ENCODE measurements at places on chromosomes 12 and 14. TPM values are rescaled to one million over a fixed set of nuclear protein-coding genes. Genes with fewer than 3 reads are reported as not detected.

Gene SMOC1
- 248 TPM for total RNA-seq

Gene CSAD
- total RNA-seq, result 93.7 TPM

DNA sequence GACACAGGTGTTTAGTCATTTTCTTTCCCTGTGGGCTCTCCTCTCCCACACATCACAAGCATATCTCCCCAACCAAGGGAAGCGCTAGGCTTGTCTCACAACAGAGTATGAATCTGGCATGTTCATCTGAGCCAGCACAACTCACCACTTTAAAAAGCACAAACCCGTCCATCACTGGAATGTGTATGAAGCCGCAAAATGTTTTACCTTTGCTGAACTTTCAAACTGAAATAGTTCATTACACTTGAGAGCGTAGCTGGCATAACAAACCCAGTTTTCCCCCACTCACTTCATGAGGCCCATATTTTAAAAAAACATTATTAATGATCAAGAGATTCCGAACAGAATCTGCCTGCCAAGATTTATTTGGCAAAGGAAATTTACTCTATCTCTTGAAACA, 15.8 kb downstream of the NID2 start:
- no peaks in the 10 kb centered on the region for H3K36me3 ChIP-seq
- peaks cover 11% of the 10 kb centered on the region for H3K4me1 ChIP-seq
- H3K27me3 ChIP-seq, result no peaks in the 10 kb centered on the region
- no peak for DNase-seq
- H3K4me3 ChIP-seq, result no peak overlapping the region
- peak overlapping the region; percentile 28 for H3K27ac ChIP-seq

DNA sequence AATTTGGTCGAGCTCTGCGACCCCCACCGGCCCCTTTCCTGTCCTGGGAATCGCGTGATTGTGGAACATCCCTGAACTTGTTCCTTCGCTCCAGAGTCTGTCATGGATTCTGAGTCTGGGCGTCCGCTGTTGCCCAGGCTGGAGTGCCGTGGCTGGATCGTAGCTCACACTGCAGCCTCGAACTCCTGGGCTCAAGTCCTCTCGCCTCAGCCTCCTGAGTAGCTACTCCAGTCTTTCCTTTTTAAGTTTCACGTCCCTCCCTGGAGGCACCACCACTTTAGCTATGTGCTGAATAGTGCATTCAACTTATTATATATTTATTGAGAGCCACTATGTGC, 698 bp downstream of the ACOT6 start:
- peak; percentile 43 for DNase-seq
- peaks cover 7% of the 10 kb centered on the region for H3K4me1 ChIP-seq
- H3K4me3 ChIP-seq, result peak overlapping the region; percentile 67
- no peaks in the 10 kb centered on the region for H3K36me3 ChIP-seq

Gene SLC5A8
- total RNA-seq, result 0.71 TPM

- H3K4me1 ChIP-seq, result peaks cover 15% of the 10 kb centered on the region
- no peaks in the 10 kb centered on the region for H3K36me3 ChIP-seq
- H3K4me3 ChIP-seq, result peak overlapping the region; percentile 97
- no peaks in the 10 kb centered on the region for H3K27me3 ChIP-seq
- DNase-seq, result no peak
- H3K27ac ChIP-seq, result peak overlapping the region; percentile 90
These were observed 684 bp downstream of the KANSL2 start for GRCh38 chr12:48681399-48681709.

DNA sequence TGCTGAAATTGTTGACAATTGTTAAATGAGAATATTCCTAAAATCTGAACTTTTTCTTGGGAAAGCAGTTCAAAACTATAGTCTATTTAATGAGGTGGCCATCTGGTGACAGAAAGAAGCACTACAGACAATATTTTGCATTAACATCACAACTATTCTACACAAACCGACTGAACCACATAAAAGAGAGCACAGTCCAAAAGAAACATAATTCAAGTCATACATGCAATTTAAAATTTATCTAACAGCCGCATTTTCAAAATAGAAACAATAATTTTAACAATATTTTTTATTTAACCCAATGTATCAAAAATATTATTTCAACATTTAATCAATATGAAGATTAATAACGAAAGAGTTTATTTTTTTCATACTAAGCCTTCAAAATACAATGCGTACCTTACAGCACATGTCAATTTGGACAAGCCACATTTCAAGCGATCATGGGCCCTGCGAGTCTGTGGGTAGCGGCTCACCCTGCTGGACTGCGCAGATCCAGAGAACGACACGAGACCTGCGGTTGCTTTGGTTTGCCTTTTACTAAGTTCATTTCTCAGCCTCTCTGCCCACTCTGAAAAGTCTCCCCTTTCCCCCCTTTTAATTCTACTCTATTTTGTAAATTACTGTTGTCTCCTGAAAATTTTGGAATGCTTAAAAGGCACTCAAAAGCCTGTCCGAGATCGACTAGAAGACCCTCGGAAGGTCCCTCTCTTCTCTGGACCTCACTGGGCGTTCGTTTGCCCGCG, 947 bp upstream of the LRRC9 start:
- H3K4me1 ChIP-seq, result no peaks in the 10 kb centered on the region
- peak overlapping the region; percentile 66 for H3K4me3 ChIP-seq
- no peaks in the 10 kb centered on the region for H3K27me3 ChIP-seq
- no peaks in the 10 kb centered on the region for H3K36me3 ChIP-seq

Gene ELK3
- 11.3 TPM for total RNA-seq

DNA sequence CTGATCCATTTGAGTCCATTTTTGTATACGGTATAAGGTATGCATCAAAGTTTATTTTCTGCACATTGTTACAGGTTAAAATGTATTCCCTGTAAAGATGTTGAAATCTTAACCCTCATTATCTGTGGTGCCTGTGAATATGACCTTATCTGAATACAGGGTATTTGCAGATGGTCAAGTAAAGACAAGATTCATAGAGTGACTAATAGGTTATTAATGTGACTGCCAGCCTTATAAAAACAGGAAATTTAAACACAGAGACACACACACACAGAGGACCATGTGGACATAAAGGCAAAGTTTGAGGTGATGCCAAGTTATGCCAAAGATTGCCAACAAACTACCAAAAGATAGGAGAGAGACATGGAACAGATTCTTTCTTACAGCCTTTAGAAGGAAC, 347.2 kb upstream of the DCN start:
- no peaks in the 10 kb centered on the region for H3K36me3 ChIP-seq
- no peak for DNase-seq
- H3K27me3 ChIP-seq, result no peaks in the 10 kb centered on the region
- no peaks in the 10 kb centered on the region for H3K4me1 ChIP-seq
- no peak overlapping the region for H3K27ac ChIP-seq

DNA sequence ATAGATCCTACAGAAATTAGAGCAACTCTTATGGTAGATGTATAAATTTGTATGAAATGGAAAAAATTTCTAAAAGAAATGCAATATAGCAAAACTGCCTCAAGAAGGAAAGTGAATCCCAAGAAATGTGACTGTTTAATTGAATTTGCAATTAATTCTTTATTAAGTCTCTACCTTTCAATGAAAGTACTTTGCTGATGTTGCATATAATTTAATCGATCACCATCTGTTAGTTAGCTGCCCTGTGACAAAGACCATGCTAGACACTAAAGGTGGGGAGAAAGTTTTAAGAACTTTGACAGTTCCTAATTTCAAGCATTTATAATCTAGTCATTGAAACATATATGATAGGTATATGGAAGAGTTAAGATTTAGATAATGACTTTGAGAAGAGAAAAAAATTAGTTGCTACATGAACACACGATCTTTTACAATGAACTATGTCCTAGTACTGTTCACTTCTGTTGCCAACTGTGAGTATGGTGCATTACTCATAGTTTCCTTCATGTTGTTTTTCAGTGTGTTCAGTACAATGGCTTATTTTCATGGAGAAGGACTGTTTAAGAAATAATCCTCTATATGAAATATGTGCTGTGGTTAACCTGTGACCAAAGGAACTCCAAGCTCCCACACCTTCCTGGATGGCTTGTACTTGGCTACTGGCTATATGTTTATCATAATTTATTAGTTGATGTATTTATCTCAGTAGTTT, 128.4 kb downstream of the METTL25 start:
- no peaks in the 10 kb centered on the region for H3K36me3 ChIP-seq
- H3K27me3 ChIP-seq, result no peaks in the 10 kb centered on the region
- H3K27ac ChIP-seq, result no peak overlapping the region

- H3K36me3 ChIP-seq, result no peaks in the 10 kb centered on the region
- no peaks in the 10 kb centered on the region for H3K27me3 ChIP-seq
- no peak overlapping the region for H3K4me3 ChIP-seq
- H3K27ac ChIP-seq, result no peak overlapping the region
- no peaks in the 10 kb centered on the region for H3K4me1 ChIP-seq
- DNase-seq, result no peak
These were observed 20.0 kb downstream of the BEST3 start for GRCh38 chr12:69679119-69679518.

Data from testis (tissue), 5 donors.